ENCODE measurements at places on chromosomes 16 and 17.
A peak's percentile ranks its signal among the peaks of the same experiment; 100 is the strongest.

- DNase-seq = peak; percentile 21
Observed at GRCh38 chr16:69112285-69113129, 7.1 kb downstream of the HAS3 start.

DNA sequence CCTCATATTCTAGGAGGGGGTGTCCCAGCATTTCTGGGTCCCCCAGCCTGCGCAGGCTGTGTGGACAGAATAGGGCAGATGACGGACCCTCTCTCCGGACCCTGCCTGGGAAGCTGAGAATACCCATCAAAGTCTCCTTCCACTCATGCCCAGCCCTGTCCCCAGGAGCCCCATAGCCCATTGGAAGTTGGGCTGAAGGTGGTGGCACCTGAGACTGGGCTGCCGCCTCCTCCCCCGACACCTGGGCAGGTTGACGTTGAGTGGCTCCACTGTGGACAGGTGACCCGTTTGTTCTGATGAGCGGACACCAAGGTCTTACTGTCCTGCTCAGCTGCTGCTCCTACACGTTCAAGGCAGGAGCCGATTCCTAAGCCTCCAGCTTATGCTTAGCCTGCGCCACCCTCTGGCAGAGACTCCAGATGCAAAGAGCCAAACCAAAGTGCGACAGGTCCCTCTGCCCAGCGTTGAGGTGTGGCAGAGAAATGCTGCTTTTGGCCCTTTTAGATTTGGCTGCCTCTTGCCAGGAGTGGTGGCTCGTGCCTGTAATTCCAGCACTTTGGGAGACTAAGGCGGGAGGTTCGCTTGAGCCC lies 11.6 kb downstream of the STH start:
- no peak for DNase-seq

DNA sequence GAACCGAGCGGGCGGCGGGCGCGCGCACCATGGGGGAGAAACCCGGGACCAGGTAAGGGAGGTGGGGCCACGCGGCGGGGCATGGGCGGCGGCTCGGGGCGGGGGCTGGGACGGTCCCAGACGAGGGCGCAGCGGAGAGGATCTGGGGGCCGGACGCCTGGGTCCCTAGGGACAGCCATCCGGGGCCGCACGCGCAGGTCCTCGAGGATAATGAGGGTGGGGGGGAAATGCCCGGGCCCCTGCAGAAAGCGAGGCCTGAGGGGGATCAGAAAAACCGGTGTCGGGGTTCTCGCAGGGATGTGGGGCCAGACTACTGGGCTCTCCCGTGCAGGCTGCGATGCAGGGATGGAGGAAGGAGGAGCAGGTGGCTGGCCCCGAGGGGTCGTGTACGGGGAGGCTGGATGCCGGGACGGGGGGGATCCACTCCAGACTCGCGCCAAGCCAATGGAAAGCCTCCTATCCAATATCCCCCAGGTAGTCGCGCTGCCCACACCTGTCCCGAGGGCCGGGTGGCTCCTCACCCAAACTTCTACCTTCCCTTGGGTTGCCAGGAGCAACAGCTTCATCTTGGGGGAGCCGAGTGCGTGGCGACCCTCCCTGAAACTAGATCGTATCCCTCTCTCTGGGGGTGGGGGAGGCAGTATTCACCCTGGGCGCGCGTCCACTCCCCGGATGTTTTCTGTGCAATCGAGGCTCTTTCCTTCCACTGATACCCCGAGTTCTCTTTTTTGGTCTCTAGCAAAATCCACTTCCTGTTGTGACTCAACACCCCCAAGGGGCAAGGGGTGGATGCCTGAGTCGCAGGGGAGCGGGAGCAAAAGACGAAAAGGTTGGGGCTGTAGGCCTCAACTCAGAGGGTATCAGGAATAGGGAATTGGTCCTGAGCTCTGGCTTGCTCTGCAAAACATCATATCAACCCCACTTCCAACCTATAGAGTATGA lies 532 bp downstream of the ARRB2 start:
- DNase-seq = no peak

DNA sequence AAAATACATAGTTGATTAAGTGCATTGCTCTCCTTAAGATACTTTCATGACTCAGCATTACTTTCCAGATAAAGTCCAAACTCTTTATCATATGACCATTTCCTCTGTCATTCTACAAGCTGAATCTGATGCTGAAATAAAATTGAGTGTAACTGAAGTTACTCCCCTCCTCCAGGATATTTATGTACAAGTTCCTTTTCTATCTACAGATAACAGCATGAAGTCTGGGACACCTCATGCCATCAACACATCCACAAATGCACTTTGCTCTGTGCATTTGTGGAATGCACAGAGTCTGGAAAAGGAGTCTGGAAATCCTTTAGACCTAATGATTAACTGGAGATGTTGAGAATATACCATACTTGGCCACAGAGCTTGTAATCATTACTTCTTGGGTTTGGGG lies 60.5 kb downstream of the ACSM2B start:
- DNase-seq = no peak

DNA sequence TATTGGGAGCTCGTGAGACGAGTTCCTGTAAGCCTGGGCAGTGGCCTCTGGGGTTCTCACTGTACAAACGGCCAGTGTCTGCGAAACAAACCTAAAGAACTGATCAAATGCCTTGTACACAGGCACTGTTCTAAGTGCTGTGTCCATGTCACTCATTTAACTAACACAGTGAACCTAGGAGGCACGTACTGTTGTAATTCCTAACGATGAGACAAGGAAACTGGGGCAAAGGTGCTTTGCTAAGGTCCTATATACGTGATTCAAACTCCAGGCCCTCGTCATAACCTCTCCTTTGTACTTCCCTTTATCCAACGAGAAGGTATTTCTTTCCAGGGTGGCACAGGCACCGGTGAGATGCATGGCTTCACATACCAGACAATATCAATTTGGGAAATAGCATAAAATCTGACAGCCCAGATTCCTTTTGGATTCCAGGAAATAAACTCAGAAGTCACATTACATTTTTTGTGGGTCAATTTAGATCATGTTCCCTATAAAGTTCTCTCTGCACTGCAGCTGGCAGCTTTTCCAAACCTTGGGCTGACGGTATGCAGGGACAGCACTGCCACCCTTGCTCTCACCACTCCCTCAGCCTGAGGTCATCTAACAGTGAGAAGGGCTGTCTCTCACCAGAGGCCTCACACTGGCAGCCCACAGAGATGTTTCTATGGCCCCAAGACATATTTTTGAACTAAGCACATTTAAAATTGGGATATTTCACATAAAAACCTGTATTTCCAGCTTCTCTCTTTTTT lies 18.3 kb downstream of the GLYR1 start:
- no peak for DNase-seq

DNA sequence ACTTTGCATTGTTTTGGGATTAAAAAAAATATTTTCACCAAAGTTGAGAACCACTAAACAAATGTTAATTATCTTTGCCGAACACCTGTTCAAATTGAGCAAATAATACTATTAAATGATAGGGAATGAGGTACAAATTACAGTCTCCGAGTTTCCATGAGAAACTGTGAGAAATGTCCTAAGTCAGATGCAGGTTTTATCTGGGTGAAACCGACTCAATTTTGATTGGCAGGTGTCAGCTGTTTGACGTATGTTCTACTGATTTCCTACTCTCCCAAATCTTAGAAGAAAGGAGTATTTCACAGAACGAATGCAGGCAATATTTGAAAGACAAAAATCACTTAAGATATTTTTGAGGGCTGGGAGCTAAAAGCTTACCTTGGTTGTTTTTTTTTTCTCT lies 622.0 kb upstream of the GOT2 start:
- DNase-seq = no peak

DNA sequence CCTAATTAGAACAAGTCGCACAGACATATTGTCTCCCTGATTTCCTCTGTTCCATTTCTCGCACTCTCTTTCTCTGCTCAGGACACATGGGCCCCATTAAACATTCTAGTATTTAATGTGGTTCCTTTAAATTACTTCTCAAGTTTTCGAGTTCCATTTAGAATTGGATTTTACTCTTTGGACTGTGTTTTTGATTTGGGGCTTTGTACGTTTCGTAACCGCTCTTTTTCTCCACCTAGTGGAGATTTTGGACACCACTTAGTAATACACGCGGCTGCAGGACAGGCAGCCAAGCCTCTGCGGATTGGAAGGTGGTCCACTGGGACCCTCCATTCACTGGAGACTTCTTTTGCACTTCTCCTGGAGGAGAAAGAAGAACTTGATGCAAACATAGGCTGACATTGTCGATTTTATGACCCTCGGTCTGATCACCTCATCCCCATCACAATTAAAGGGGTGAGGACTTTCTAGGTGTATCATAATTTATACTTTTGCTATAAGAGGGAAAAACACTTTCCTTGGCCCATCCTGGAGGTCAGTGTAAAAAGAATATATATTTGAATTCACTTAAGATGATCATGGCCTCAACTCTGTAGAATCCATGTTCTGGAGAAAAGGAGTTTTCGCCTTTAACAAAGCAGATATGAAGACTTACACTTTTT lies 85.7 kb downstream of the NOG start:
- no peak for DNase-seq

GRCh38 chr16:84455031-84455430 lies 49.4 kb downstream of the MEAK7 start:
- DNase-seq = no peak

- DNase-seq = no peak
Observed at GRCh38 chr17:74922694-74923537, at the start of gene USH1G. TSS of gene USH1G (minus strand) at chr17:74923255. CDS start at chr17:74923073, 182 bp downstream.

DNA sequence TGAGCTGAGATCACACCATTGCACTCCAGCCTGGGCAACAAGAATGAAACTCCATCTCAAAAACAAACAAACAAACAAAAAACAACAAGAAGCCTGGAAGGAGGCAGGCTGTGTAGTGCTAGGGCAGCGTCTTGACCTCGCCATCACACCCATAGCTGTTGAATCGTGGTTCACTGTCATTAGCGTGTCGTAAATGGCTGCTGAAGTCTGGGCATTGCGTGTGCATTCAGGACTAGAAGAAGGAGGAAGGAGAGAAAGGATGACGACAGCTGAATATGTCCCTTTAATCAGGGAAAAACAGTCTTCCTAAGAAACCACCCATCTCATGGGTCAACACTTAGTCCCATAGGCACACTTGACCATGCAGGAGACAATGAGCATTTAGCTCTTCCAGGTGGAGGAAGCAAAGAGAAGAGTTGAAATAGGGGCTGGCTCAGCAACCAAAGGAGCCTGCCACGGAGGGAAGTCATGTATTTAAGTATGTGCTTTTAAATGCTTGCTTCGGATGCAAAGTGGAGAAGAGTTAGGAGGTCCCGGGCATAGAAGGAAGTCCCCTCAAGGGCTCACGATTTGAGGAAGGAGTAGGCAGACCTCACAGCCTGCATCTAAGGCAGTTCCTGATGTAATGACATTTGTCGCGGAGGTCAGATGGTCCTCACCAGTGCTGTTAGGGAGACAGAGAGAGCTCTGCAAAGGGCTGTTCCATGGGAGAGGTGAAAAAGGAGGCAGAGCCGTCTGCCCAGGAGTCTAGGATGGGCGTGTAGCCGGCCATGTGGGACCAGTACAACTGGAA lies 8.8 kb downstream of the PRSS22 start:
- no peak for DNase-seq
